Aorta (tissue), 5 donors: ENCODE measurements at places on chromosomes 3 and 15. TPM values are rescaled to one million over a fixed set of nuclear protein-coding genes. Genes with fewer than 3 reads are reported as not detected.

Gene SKOR1
- 1.2 TPM for total RNA-seq

Gene CSTA
- total RNA-seq: 9.3 TPM

Gene NOX5
- 0.18 TPM for total RNA-seq

Gene AADACL2
- total RNA-seq: not detected

Gene GP5
- 0.33 TPM for total RNA-seq

Gene BNC1
- 0.13 TPM for total RNA-seq

Gene SUCNR1
- 3.2 TPM for total RNA-seq

Gene CCDC54
- not detected for total RNA-seq

Gene PPP2R3A
- 19.6 TPM for total RNA-seq

Gene SLC9C1
- total RNA-seq: 0.29 TPM

Gene CADM2
- 1.3 TPM for total RNA-seq

Gene PRTG
- total RNA-seq: 2.1 TPM

Gene GPR176
- total RNA-seq: 27.2 TPM
